Peyer's patch (tissue), 4 donors: ENCODE measurements at places on chromosomes 4 and X. TPM values are rescaled to one million over a fixed set of nuclear protein-coding genes. Genes with fewer than 3 reads are reported as not detected.

The ADH1A gene
- not detected for total RNA-seq

The PARM1 gene
- 10.3 TPM for total RNA-seq

The KLHL8 gene
- total RNA-seq: 10.7 TPM

The CT45A8 gene
- total RNA-seq: not detected

The CXCL5 gene
- total RNA-seq: not detected

The SPANXB1 gene
- total RNA-seq: not detected

The TIMM17B gene
- total RNA-seq: 67.9 TPM

The DUX4 gene
- total RNA-seq: not detected

The VCX2 gene
- not detected for total RNA-seq

The DGKK gene
- not detected for total RNA-seq

GRCh38 chr4:90445380-90445779, 318.2 kb downstream of the CCSER1 start:
- no peaks in the 10 kb centered on the region for H3K4me1 ChIP-seq
- no peak for DNase-seq
- no peaks in the 10 kb centered on the region for H3K27me3 ChIP-seq
- H3K4me3 ChIP-seq: no peak overlapping the region
- no peak overlapping the region for H3K27ac ChIP-seq

GRCh38 chr4:48375651-48376304, 34.4 kb downstream of the SLAIN2 start:
- DNase-seq: peak; percentile 80
- H3K27me3 ChIP-seq: no peaks in the 10 kb centered on the region
- no peak overlapping the region for H3K4me3 ChIP-seq
- H3K27ac ChIP-seq: no peak overlapping the region

GRCh38 chr4:40990236-40990898, 224.0 kb downstream of the APBB2 start:
- DNase-seq: no peak
- H3K4me1 ChIP-seq: no peaks in the 10 kb centered on the region
- H3K27me3 ChIP-seq: no peaks in the 10 kb centered on the region
- H3K36me3 ChIP-seq: no peaks in the 10 kb centered on the region
- no peak overlapping the region for H3K27ac ChIP-seq

- no peaks in the 10 kb centered on the region for H3K27me3 ChIP-seq
- no peak for DNase-seq
- H3K27ac ChIP-seq: no peak overlapping the region
- H3K4me1 ChIP-seq: no peaks in the 10 kb centered on the region
Measured at GRCh38 chr4:41569961-41570360, 32.0 kb downstream of the LIMCH1 start.

GRCh38 chrX:114015966-114016365, 567.9 kb upstream of the HTR2C start:
- H3K4me1 ChIP-seq: no peaks in the 10 kb centered on the region
- no peaks in the 10 kb centered on the region for H3K36me3 ChIP-seq
- no peak for DNase-seq
- H3K27me3 ChIP-seq: no peaks in the 10 kb centered on the region

DNA sequence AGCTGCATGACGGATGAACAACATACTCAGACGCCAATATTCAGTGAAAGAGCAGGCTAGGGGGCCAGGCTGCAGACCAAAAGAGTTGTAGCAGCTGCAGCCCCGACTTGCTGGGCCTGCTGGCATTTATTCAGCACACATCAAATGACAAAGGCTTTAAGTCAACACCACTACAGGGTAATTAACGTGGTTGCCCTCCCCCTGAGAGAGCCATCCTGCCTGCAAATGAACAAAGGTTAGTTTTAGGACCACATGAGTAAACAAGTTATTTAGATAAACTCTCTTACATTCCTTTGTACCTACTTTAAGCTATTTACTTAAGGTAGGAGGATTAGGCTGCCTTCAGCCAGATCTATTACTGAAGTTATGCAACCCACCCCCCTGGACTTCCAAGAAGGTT, 1329.1 kb downstream of the PCDH18 start:
- no peak for DNase-seq
- H3K4me3 ChIP-seq: no peak overlapping the region
- no peaks in the 10 kb centered on the region for H3K36me3 ChIP-seq
- H3K27ac ChIP-seq: no peak overlapping the region

- H3K27ac ChIP-seq: no peak overlapping the region
- H3K36me3 ChIP-seq: no peaks in the 10 kb centered on the region
- no peak for DNase-seq
- no peaks in the 10 kb centered on the region for H3K27me3 ChIP-seq
- no peaks in the 10 kb centered on the region for H3K4me1 ChIP-seq
- H3K4me3 ChIP-seq: no peak overlapping the region
Measured at GRCh38 chr4:185752872-185753271, 59.1 kb downstream of the SORBS2 start.

GRCh38 chr4:151744614-151745013, 16.2 kb downstream of the GATB start:
- no peaks in the 10 kb centered on the region for H3K4me1 ChIP-seq
- H3K27ac ChIP-seq: no peak overlapping the region
- H3K27me3 ChIP-seq: no peaks in the 10 kb centered on the region
- H3K36me3 ChIP-seq: no peaks in the 10 kb centered on the region

- no peak overlapping the region for H3K4me3 ChIP-seq
- H3K36me3 ChIP-seq: no peaks in the 10 kb centered on the region
- DNase-seq: no peak
- no peaks in the 10 kb centered on the region for H3K27me3 ChIP-seq
Measured at GRCh38 chrX:110396735-110397134, 38.1 kb downstream of the RTL9 start.

- H3K27me3 ChIP-seq: no peaks in the 10 kb centered on the region
- no peaks in the 10 kb centered on the region for H3K4me1 ChIP-seq
- DNase-seq: no peak
- H3K36me3 ChIP-seq: no peaks in the 10 kb centered on the region
Measured at GRCh38 chr4:163077680-163078079, 89.0 kb downstream of the NAF1 start.

GRCh38 chr4:106717091-106717490, 319.0 kb downstream of the DKK2 start:
- no peak overlapping the region for H3K27ac ChIP-seq
- no peak overlapping the region for H3K4me3 ChIP-seq
- no peaks in the 10 kb centered on the region for H3K27me3 ChIP-seq
- H3K36me3 ChIP-seq: no peaks in the 10 kb centered on the region

- H3K36me3 ChIP-seq: no peaks in the 10 kb centered on the region
- no peaks in the 10 kb centered on the region for H3K4me1 ChIP-seq
- no peaks in the 10 kb centered on the region for H3K27me3 ChIP-seq
- DNase-seq: no peak
- no peak overlapping the region for H3K4me3 ChIP-seq
Measured at GRCh38 chr4:41442810-41443209, 95.1 kb upstream of the LIMCH1 start.

GRCh38 chrX:104335756-104336155, 81.0 kb upstream of the ESX1 start:
- no peaks in the 10 kb centered on the region for H3K36me3 ChIP-seq
- no peak overlapping the region for H3K27ac ChIP-seq
- DNase-seq: no peak
- H3K4me1 ChIP-seq: no peaks in the 10 kb centered on the region
- H3K4me3 ChIP-seq: no peak overlapping the region
- no peaks in the 10 kb centered on the region for H3K27me3 ChIP-seq

DNA sequence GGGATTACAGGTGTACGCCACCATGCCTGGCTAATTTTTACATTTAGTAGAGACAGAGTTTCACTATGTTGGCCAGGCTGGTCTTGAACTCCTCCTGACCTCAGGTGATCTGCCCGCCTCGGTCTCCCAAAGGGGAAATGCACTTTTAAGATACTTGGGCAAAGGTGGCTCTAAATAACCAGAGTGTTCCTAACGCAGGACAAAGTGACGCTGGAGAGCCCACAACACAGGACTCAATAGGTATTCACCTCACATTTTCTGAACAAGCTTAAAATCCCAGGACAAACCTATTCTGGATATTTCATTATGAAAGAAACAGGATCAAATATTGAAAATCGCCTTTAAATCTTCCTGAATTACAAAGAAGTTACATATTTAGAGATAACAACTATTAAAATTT, 69.0 kb downstream of the WDFY3 start:
- DNase-seq: no peak
- H3K4me3 ChIP-seq: no peak overlapping the region
- no peaks in the 10 kb centered on the region for H3K36me3 ChIP-seq
- no peak overlapping the region for H3K27ac ChIP-seq
- no peaks in the 10 kb centered on the region for H3K27me3 ChIP-seq

DNA sequence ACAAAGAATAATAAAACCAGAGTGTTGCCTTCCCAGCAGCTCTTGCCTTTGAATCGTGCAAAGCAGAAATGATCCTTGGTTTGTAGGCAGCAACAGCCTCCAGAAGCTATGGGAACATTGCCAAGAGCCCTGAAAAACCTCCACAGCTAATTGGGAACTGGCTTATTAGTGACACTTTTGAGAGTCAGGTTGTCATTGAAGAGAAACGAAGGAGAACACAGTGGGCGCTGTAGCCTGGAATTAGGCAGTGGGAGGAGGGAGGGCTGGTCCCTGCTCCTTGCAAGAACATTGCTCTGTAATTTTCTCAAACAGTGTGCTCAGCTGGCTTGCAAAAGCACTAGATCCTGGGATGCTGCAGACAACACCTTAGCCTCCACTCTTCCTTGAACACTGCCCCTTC, 331.5 kb upstream of the EMCN start:
- no peaks in the 10 kb centered on the region for H3K27me3 ChIP-seq
- no peak for DNase-seq
- no peaks in the 10 kb centered on the region for H3K4me1 ChIP-seq
- no peaks in the 10 kb centered on the region for H3K36me3 ChIP-seq
- H3K4me3 ChIP-seq: no peak overlapping the region
- H3K27ac ChIP-seq: no peak overlapping the region

DNA sequence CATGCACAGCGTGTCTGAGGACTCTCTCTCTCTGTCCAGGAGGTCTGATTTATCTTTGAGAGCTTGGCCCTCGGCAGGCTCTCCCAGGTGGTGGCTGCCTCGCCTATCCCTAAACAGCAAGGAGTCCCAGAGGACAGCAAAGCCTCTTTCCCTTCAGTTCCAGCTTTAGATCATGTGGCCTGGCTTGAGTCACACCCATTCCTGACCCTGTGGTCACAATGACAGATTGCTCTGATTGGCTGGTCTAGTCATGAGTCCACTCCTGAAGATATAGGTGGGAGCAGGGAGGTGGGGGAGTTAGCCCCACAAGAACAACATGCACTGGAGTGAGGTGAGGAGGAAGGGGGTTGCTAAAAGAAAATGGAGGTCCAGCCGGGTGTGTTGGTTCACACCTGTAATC, 12.1 kb upstream of the PORCN start:
- H3K36me3 ChIP-seq: no peaks in the 10 kb centered on the region
- no peak overlapping the region for H3K27ac ChIP-seq
- no peaks in the 10 kb centered on the region for H3K27me3 ChIP-seq

GRCh38 chr4:3464911-3465697, 2.0 kb downstream of the DOK7 start:
- no peak overlapping the region for H3K4me3 ChIP-seq
- H3K4me1 ChIP-seq: peaks cover 6% of the 10 kb centered on the region
- no peak overlapping the region for H3K27ac ChIP-seq
- no peak for DNase-seq

DNA sequence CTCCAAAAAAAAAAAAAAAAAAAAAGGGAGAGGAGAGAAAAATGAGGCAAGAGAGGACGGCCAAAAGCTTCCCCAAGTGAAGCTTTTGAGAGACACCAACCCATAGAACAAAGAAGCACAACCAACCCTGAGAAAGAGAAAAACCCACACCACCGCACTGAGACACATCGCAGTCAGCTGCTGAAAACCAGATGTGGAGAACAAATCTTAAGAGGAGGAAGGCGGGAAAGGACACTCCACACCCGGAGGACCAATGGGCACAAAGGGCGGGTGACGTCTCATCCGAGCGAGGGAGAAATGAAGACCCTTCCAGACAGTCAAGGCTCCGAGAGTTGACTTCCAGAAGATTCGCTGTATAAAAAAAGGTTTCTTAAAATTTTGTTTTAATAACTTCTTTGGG, 112.1 kb downstream of the AFAP1 start:
- H3K36me3 ChIP-seq: no peaks in the 10 kb centered on the region
- H3K4me1 ChIP-seq: no peaks in the 10 kb centered on the region
- H3K4me3 ChIP-seq: no peak overlapping the region
- H3K27ac ChIP-seq: peak overlapping the region; percentile 82
- H3K27me3 ChIP-seq: no peaks in the 10 kb centered on the region
- no peak for DNase-seq

DNA sequence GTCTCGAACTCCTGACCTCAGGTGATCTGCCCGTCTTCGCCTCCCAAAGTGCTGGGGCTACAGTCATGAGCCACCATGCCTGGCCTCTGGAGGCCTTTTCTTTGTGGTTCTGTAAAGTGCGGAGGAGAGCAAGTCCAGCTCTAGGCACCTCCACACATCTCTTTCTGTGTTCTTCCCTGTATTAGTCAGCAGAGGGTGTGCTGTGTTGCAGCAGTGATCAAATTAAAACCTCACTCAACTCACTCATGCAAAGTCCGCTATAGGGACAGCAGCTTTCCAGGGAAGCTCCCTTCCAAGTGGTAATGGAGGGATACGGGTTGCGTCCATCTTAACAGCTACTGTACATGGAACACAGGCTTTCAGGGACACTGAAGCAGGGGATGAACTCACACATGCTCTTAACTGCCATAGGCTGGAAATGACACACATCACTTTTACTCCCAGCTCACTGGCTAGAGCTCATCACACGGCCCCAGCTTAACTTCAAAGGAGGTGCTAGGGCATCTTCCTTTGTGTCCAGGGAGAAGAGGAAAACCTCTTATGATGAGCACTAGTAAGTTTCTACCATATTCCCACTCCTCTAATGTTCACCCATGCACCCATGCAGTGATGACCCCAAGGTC, 36.0 kb upstream of the CCNG2 start:
- H3K27ac ChIP-seq: no peak overlapping the region
- no peak overlapping the region for H3K4me3 ChIP-seq
- H3K27me3 ChIP-seq: no peaks in the 10 kb centered on the region

- no peak for DNase-seq
- no peaks in the 10 kb centered on the region for H3K4me1 ChIP-seq
- no peak overlapping the region for H3K4me3 ChIP-seq
- no peak overlapping the region for H3K27ac ChIP-seq
Measured at GRCh38 chr4:184318852-184319251, 101.2 kb upstream of the ENPP6 start.

DNA sequence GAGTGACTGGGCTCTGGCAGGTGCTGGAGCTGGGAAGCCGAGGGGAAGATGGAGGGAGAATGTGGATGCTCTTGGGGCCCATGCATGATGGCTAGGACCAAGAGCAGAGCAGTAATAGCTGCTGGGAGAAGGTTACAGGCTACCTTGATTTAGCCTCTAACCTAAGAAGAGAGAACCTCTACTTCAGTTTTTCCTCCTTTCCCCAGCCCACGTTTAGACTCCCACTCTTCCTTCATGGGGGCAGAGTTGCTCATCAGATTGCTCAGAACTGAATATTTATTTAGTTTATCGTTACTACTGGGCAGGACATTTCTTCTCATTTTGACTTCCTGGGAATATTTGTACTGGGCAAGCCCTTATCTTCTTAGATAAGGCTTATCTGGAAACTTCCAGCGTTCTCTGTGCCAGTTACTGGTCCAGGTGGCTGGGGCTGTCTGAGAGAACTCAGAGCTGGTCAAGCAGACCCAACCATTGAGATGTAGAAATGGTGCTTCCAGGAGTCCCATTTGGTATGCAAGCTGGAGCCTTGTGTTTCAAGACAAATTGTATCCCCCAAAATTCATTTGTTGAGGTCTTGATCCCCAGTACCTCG, 442.9 kb upstream of the BOD1L1 start:
- no peak for DNase-seq
- H3K4me1 ChIP-seq: no peaks in the 10 kb centered on the region
- no peaks in the 10 kb centered on the region for H3K27me3 ChIP-seq
- no peaks in the 10 kb centered on the region for H3K36me3 ChIP-seq
- no peak overlapping the region for H3K27ac ChIP-seq

- no peak for DNase-seq
- no peak overlapping the region for H3K4me3 ChIP-seq
- no peaks in the 10 kb centered on the region for H3K36me3 ChIP-seq
- no peaks in the 10 kb centered on the region for H3K4me1 ChIP-seq
- H3K27me3 ChIP-seq: no peaks in the 10 kb centered on the region
- no peak overlapping the region for H3K27ac ChIP-seq
Measured at GRCh38 chr4:87188932-87189331, 31.5 kb downstream of the KLHL8 start.
